Activated naive CD4-positive, alpha-beta T cell treated with anti-CD3 and anti-CD28 coated beads, Interleukin-2, amount 50 U/mL, for 16 hours (primary cell): ENCODE measurements at places on chromosomes 6 and 20.

GRCh38 chr6:78153976-78154375 is 501.1 kb downstream of the MEI4 start:
- no peak for DNase-seq

DNA sequence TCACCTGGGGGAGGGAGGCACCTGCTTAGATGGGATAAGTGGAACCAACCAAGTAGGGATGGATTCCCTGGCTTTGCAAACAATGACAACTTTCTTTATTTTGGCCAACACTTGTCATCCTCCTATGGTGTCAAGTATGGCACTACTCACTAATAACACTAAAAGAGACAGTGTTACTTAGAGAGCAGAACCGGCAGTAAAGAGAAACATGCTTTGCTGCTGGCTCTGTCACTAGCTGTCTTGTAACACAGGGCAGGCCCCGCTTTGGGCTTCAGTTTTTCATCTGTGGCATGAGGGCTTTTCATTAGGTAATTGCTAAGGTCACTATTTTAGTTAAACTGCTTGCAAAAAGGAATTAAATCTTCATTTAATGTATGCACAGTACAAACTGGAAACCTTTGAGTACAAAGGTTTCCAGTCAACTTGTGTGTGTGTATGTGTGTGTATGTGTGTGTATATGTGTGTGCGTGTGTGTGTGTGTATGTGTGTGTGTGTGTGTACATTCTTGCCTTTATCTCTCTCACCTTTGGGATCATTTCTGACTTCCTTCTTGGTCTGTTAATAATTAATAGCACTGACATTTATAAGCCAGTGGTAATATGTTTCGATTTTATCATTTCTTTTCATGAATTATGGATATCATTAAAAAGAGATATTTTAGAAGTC is 64.7 kb downstream of the BTBD3 start:
- DNase-seq = no peak

- peak; percentile 85 for DNase-seq
Observed at GRCh38 chr6:29752451-29753308, 29.4 kb downstream of the HLA-F start.

DNA sequence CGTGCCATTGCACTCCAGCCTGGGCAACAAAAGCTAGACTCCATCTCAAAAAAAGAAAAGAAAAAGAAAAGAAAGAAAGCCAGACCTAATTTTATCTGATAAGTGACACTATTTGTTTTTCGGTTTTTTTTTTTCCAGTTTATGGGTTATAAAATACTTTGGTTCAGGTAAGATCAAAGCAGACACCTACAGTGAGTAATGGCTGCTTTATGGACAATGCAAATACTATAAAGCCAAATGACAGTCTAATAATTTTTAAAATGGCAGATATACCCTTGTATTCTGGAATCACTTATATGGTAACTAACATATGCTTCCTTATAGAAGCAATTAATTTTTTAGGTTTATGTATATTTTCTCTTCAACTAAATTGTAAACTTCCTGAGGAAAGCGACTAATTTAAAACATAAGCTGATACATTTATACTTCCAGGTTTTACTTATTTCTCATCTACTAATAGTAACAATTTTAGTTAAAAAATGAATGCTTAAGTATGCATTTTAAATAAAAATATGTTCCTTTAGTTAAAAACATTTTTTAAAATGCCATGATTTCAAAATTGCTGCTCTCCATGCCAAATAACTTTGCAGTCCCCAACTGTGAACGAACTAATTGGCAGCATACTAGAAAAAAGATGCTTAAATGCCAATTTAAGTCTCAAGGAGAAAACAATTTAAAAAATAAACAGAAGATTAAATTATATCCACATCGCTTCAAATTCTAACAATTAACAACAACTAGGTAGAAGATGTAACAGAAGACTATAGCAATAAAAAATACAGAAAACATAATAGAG is 38.5 kb downstream of the KIAA0319 start:
- no peak for DNase-seq

- no peak for DNase-seq
Observed at GRCh38 chr6:138275976-138276375, 57.7 kb upstream of the PBOV1 start.

- no peak for DNase-seq
Observed at GRCh38 chr6:61100072-61100471, 1186.0 kb downstream of the KHDRBS2 start.

- no peak for DNase-seq
Observed at GRCh38 chr6:169157197-169158148, 96.2 kb downstream of the THBS2 start.

- DNase-seq = no peak
Observed at GRCh38 chr6:6866656-6867403, 240.9 kb upstream of the RREB1 start.
